ENCODE measurements at places on chromosomes 7 and 10.
A peak's percentile ranks its signal among the peaks of the same experiment; 100 is the strongest.

DNA sequence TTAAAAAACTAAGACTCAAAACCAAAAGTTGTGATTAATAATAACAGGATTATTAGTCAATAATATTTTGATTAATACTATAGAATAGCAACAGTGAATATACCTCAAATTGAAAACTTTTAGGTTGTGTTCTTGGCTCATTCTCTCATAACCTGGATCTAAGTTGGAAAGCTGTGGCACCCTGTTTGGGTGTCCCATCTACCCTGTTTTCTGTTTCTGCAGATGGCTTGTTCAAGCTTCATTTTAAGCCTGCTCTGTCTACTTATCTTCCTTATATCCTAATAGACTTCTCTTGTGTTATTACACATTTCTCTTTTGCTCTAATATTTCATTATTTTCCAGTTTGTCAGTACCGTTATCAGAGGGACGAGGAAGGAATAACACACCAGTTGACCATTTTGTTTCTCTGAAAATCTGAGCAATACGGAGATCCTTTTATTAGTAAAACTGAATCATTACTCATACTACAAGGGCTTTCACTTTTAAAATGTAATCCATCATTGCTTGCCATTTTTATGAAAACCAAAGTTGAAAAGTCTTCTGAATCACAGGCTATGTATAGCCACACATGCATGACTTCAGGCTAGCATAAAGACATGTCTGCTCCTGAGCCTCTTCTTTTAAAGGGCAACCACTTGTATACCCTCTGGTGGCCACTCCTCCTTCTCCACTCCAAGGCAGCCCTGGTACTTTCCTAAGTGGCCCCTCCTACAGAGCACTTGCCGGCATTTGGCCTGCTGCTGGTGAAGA lies 22.3 kb downstream of the COX15 start:
- DNase-seq = no peak

GRCh38 chr10:19317952-19318351 lies 269.4 kb downstream of the MALRD1 start:
- DNase-seq = no peak

- no peak for DNase-seq
These were observed 48.1 kb downstream of the SORBS1 start for GRCh38 chr10:95513008-95513589.

DNA sequence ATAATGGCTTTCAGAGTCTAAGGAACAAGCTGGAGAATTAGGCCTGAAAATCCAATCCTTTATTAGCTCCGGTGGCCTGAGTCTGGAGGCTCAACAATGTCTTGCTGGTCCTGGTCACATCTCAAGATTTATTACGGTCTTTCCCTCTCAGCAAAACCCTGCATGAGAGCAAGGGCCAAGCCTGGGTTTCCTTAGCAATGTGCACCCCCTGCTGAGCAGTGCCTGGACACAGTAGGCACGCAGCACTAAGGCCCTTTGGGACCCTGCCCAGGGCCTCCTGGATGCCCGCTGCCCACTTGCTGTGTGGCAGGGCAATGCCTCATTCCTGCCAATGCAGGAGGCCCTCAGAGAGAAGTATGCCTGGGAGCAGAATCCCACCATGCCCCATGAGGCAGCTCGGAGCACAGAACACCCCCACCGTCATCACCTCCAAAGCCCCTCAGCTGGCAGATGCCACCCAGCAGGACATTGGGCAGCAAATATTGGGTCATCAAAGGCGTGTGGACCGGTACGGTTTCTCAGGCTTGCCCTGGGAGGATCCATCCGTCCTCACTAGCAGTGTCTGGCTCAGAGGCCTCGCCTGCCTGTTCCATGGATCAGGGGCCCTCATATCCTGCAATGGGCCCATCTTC lies 156.4 kb downstream of the OAT start:
- no peak for DNase-seq

GRCh38 chr7:67825356-67825755 lies 828.7 kb downstream of the TYW1 start:
- DNase-seq = no peak

DNA sequence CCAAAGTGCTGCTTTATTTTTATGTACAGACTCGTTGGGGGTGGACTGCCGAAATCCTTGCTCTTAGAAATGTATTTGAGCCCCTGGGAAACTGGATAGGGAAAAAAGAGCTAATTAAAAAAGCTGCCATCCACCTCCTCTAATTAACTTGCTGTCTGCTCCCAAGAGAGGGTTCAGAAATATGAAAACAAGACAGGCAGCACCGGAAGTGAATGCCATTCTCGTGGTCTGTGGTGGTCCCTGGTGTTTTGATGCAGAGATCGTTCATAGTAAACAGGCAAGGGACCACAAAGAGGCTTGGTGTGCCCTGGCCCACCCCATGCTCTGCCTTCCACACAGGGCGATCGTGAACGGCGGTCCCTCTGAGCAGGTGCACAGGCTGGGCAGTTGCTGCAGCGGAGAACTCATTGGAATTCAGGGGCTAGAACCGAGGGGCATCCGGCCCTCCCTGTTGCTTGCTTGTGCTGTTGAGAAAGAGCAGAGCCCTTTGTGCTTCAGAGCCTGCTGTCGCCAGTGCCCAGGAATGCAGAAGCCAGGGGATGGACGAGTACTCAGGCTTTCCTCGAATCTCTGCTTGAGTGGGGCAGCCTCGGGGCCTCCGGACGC lies 79.1 kb upstream of the BTBD16 start:
- no peak for DNase-seq

- DNase-seq = no peak
These were observed 73.9 kb downstream of the PDGFA start for GRCh38 chr7:445563-446288.

GRCh38 chr10:44995914-44996669 lies 4.6 kb upstream of the ZNF22 start:
- no peak for DNase-seq

GRCh38 chr7:88455696-88456095 lies 149.0 kb upstream of the STEAP4 start:
- DNase-seq = no peak

GRCh38 chr10:35728341-35728740 lies 86.2 kb upstream of the FZD8 start:
- DNase-seq = no peak

- DNase-seq = peak; percentile 53
These were observed 59.9 kb downstream of the MAP3K8 start for GRCh38 chr10:30493609-30494530.

- DNase-seq = no peak
These were observed 221.0 kb downstream of the CDK14 start for GRCh38 chr7:90817151-90817550.

GRCh38 chr10:106682175-106682574 lies 482.3 kb downstream of the SORCS1 start:
- DNase-seq = no peak

- DNase-seq = no peak
These were observed 732.8 kb downstream of the ZWINT start for GRCh38 chr10:55628260-55628701.

GRCh38 chr7:625376-625971 lies 101.0 kb upstream of the DNAAF5 start:
- DNase-seq = no peak

- DNase-seq = no peak
These were observed 1055.9 kb downstream of the KCNMA1 start for GRCh38 chr10:76581506-76582256.

DNA sequence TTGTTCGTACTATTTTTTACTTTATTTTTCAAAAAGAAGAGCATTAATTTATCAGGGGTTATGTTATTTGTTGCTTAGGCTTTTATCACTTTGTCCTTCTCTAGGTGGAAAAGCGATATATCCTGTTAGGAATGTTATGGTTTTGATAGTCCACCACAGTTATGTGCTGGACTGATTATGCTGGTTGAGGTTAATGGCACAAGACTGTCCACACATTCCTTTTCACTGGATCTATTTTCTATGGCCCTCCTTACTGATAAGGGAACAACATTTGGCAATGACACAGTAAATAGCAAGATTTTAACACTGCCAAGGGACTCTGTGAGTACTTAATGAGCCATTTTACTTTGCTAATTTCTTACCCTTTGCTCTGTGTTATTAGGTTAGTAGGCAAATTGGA lies 1212.3 kb downstream of the NXPH1 start:
- DNase-seq = no peak

- DNase-seq = no peak
These were observed 58.9 kb downstream of the PIP4K2A start for GRCh38 chr10:22655312-22655981.

DNA sequence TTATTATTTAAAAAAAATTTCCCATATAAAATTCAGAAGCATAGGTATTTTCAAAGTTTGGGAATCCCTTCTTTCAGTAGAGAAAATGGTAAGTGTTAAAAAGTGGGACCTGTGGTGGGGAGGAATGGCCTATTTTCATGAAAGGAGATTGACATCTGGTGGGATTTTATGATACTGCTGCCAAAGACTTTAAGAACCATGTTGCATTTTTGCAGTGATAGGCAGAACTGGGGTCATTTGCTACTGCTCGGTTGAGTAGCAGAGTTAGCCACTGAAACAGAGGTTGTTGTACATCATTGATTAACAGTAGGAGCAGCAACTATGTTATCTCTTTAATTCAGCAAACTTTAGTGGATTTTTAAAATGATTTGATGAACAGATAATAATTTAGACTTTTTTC lies 4.4 kb downstream of the BICC1 start:
- DNase-seq = no peak

GRCh38 chr7:143299346-143299745 lies 11.2 kb downstream of the CASP2 start:
- no peak for DNase-seq

GRCh38 chr7:2373124-2373556 lies 18.5 kb downstream of the EIF3B start:
- DNase-seq = no peak

GRCh38 chr10:27683226-27683625 lies 62.4 kb downstream of the MKX start:
- no peak for DNase-seq

- DNase-seq = no peak
These were observed 644 bp upstream of the ABI1 start for GRCh38 chr10:26861205-26861998.

- no peak for DNase-seq
These were observed 594.1 kb downstream of the GRM8 start for GRCh38 chr7:126658684-126659083.

DNA sequence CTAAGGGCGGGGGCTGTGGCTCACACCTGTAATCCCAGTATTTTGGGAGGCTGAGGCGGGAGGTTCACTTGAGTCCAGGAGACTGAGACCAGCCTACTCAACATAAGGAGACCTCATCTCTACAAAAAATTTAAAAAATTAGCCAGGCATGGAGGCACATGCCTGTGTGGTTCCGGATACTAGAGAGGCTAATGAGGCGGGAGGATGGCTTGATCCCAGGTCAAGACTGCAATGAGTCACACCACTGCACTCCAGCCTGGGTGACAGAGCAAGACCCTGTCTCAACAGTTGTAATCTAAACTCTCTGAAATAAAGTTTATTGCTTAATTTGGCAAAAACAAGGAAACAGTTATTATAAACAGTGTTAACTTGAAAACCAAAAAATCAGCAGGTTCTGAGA lies 123.3 kb downstream of the USP6NL start:
- no peak for DNase-seq

GRCh38 chr7:12638851-12639456 lies 48.5 kb upstream of the ARL4A start:
- no peak for DNase-seq

DNA sequence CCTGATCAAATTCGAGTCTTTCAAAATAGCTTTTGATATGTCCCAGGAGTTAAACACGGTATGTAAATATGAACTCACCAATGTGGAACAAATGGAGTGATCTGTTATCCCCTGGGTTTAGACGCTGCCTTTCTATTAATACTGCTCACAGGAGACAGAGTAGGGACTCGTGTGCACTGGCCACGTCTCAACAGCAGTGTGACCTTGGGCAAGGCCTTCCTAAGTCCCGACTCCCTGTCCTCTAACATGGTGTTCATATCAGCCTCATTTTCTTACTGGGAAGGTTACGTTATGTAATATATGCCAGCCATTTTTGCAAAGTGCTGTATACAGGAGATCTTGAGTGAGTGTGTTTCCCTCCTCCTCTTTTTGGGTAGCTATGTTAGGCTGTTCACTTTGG lies 1.8 kb downstream of the WDR37 start:
- DNase-seq = no peak
